ENCODE measurements at places on chromosomes 7 and 10.

DNA sequence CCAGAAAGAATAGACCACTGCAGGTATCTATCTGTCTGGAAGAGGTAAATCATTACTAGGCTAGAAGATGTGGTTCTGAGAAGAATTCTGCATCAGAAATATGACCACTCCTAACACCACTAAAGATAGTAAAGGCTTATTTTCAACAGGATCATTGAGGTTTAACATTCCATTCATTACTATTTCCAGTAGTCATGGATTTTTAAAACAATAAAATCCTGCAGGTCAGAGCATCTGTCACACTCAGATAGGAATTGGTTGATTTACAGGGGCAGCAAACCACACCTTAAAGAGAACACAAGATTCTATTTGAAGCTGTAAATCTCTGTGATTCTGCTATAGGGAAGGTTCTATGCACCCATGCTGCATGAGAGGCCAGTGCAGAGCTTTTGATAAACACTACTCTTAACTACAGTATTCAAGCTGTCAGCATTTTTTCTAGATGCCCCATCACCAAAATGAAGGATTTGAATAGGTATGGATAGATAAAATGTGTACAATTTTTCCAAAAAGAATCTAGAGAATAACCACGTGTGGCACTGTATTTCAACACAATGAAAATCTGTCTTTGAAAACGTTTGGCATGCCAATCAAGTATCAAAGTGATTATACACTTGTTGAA lies 14.6 kb downstream of the LRRC17 start:
- no peak for DNase-seq

- no peak for DNase-seq
Observed at GRCh38 chr7:38307640-38308039, 34.2 kb upstream of the TARP start.

GRCh38 chr10:113285305-113285704 lies 267.5 kb upstream of the HABP2 start:
- DNase-seq, result no peak

GRCh38 chr7:8357536-8357935 lies 75.9 kb upstream of the NXPH1 start:
- DNase-seq, result no peak

- no peak for DNase-seq
Observed at GRCh38 chr7:74287303-74288033, 1.7 kb upstream of the CLIP2 start.

DNA sequence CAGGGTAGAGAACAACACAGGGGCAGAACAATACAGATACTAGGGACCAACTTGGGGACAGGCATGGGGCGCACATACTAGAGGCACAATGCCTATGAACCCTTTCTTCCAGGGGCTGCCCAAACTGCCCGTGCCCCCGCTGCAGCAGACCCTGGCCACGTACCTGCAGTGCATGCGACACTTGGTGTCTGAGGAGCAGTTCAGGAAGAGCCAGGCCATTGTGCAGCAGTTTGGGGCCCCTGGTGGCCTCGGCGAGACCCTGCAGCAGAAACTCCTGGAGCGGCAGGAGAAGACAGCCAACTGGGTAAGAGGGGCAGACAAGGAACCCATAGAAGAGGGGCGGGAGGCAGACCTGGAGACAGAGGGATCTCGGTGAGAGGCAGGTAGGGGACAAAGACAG lies 5.8 kb downstream of the CHAT start:
- no peak for DNase-seq

DNA sequence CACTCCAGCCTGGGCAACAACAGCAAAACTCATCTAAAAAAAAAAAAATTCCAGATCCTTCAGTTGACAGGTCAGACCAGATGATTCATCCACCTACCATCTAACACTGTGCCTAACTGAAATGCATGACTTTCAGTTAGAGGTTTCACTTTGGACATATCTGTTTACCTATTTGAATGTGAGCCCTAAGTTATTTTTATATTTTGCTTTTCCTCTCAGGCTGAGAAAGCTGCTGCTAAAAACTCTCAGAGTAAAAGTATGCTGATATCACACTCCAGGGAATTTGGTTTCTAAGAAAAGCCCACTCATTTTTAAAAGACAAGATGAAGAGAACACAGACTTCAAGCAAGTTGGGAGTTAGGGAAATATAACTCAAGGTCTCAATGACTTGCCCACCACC lies 126.0 kb downstream of the SGMS1 start:
- DNase-seq, result no peak

DNA sequence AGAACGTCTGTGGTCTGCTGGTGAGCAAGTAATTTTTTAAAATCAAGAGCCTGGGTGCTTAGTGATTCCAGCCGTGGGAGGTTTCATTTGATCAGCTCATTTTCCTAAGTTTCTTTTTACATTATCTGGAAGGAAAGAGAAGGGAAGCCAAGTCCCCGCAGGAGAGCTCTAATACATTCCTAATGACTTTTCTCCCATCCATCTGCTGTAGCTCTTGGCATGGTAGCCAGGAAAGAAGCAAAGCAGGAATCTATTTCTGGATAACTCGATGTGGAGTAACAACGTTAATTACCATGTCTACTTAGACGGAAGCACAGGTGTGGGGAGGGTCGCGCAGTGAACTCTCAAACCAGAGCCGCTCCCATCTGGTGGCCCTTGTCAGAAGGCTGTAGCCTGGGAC lies 121.9 kb downstream of the PAXIP1 start:
- no peak for DNase-seq

GRCh38 chr10:71597821-71598498 lies 121.6 kb downstream of the C10orf105 start:
- peak; percentile 36 for DNase-seq

GRCh38 chr7:5702876-5703571 lies 78.4 kb downstream of the RNF216 start:
- DNase-seq, result no peak

- no peak for DNase-seq
Observed at GRCh38 chr10:33310853-33311252, 23.6 kb downstream of the NRP1 start.

Data from omental fat pad (tissue), 4 donors.